ENCODE measurements at places on chromosomes 7 and 10.

GRCh38 chr7:637826-638225 lies 88.7 kb upstream of the DNAAF5 start:
- no peak for DNase-seq

GRCh38 chr10:12633776-12634620 lies 284.7 kb downstream of the CAMK1D start:
- DNase-seq = no peak

- no peak for DNase-seq
Observed at GRCh38 chr7:37557571-37558209, 109.0 kb upstream of the ELMO1 start.

DNA sequence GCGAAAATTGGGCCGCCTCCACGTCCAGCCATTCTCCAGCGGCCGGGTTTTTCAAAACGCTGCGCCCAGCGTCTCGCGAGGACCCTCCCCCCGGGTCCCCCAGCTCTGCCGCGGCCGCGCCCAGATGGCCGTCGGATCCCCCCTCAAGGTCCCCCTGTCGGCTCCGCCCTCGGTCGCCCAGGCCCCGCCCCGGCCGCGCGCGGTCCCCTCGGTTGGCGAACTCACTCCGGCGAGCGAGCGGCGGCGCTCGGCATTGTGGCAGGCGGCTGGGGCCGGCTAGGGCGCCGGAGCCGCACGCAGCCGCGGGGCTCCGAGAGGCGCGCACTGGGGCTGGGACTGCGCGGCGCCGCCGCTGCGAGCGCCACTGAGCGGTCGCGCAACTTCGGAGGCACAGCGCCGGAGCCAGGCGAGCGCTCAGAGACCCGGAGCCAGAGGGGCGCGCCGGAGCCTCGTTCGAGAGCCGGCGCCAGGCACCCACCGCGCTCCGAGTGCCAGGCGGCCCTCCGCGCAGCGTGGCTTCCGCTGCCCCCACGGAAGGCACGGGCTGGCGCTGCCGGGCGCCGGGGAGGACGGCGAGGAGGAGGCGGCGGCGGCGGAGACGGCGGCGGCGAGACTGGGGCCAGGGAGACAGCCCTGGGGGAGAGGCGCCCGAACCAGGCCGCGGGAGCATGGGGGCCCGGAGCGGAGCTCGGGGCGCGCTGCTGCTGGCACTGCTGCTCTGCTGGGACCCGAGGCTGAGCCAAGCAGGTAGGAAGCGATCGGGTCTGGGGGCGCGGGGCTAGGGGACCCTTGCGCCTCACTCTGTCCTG lies at the start of gene UNC5B:
TSS of gene UNC5B (plus strand) at position 253 of the 809 bp plus-strand sequence. CDS start at position 669, 416 bp downstream.
- DNase-seq = peak; percentile 91

DNA sequence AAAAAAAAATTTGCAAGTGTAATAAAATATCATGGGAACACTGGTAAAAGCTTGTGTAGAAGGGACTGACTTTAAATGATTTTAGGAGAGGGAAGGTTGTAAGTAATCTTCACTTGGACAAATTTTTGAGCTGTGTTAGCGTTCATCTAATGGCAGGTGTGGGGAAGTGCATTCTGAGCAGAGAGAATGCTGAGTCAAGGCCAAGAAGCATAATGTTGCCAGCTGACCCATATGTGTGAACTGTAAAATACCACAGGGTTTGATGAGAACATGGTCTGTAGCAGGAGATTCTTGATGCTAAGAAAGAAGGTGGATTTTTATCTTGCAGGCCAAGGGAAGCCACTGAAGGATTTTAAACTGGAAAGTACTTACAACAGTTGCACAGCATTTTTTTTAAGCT lies 98.2 kb upstream of the ZNF32 start:
- DNase-seq = no peak

DNA sequence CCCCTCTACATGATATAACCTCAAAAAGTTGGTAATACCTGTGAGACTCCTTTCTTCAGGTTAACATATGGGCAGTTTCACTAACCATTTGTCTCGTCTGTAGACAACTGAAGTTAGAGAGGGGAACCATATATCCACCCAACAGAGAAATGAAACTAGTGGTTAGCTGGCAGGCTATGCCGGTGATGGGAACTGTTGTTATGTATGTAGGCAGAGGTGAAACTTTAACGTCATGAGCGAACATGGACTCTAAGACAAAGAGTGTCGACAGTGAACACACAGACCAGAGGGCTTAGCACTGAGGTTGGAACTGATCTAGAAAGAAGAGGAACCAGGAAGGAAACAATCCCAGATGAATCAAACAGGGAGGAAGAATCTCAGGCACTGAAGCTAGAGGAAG lies 112.4 kb downstream of the ELMO1 start:
- no peak for DNase-seq

- no peak for DNase-seq
Observed at GRCh38 chr10:12608761-12609160, 259.4 kb downstream of the CAMK1D start.

DNA sequence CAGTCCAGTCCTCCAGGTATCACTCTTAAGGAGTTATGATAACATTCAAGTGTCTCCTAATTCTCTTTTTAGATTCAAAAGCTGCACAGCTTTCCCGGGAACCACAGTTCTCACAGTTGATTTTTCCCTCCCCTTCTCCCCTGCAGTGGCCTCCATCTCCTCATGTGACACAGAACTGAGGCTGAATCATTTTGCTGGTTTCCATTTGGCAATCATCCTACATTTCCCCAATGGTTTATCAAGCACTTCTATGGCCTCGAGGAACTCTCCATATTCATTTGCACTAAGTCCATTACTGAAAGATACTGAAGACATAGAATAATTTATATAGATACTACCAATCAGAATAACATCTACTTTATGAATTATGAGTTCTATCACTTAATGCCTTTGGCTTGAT lies 484.9 kb downstream of the GPAM start:
- DNase-seq = no peak

- DNase-seq = no peak
Observed at GRCh38 chr7:1787681-1788235, 117.7 kb downstream of the ELFN1 start.

DNA sequence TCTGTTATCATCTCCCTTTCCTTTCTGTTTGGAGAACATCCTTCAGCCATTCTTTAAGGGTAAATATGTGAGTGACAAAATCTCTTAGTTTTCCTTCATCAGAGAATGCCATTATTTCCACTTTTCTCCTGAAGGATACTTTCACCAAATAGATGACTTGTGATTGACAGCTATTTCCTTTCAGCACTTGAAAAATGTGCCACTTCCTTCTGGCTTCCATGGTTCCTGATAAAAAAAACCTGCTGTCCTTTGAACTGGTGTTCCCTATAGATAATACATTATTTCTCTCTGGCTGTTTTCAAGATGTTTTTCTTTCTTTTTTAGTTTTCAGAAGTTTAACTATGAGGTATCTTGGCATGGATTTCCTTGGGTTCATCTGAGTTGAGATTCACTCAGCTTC lies 79.7 kb downstream of the TBXAS1 start:
- DNase-seq = no peak

GRCh38 chr10:106284802-106285587 lies 879.5 kb downstream of the SORCS1 start:
- no peak for DNase-seq

GRCh38 chr7:158689488-158689887 lies 15.1 kb downstream of the NCAPG2 start:
- DNase-seq = no peak

DNA sequence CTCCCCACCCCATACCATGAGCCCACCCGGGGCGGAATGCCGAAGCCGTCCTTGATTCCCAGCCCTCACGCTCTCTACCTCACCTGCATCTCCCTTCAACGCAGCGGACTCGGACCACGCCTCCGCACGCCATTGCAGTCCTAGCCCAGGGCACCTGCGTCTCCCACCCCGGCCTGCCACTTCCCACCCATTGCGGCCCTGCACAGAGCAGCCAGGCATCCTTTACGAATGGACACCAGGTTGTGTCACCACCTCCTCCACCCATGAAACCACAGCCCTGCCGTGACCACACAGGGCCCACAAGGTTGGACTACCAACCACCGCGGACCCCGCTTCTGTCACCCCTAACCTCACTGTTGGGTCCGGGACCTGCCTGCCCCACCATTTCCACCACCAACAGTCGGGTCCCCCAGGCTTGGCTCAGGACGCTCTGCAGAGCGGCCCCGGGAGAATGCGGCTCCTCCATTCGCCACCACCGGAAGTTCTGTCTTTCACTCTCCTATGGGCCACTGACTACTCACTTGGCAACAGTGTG lies 232.5 kb downstream of the MAD1L1 start:
- no peak for DNase-seq

- no peak for DNase-seq
Observed at GRCh38 chr10:125871338-125871737, 9.8 kb downstream of the DHX32 start.

- DNase-seq = no peak
Observed at GRCh38 chr7:47407821-47408674, 173.9 kb downstream of the TNS3 start.

DNA sequence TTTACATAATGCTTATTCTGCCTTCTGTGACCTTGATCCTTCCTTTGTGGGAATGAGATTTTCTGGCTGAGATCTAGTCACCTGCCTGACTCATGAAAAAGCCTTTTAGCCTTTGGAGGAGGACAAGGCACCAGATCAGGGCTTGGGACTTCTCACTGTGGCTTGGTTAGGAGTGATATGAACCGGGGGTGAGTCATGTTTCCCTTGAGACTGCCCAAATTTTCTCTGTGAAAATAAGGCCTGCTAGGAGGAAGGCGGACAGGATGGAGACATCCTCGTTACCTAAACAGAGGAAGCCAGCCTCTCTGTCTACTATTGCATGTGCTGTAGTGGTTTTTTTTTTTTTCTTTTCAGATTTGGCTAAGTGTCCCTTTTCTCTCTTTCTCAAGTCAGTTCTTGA lies 57.8 kb downstream of the EVX1 start:
- no peak for DNase-seq

DNA sequence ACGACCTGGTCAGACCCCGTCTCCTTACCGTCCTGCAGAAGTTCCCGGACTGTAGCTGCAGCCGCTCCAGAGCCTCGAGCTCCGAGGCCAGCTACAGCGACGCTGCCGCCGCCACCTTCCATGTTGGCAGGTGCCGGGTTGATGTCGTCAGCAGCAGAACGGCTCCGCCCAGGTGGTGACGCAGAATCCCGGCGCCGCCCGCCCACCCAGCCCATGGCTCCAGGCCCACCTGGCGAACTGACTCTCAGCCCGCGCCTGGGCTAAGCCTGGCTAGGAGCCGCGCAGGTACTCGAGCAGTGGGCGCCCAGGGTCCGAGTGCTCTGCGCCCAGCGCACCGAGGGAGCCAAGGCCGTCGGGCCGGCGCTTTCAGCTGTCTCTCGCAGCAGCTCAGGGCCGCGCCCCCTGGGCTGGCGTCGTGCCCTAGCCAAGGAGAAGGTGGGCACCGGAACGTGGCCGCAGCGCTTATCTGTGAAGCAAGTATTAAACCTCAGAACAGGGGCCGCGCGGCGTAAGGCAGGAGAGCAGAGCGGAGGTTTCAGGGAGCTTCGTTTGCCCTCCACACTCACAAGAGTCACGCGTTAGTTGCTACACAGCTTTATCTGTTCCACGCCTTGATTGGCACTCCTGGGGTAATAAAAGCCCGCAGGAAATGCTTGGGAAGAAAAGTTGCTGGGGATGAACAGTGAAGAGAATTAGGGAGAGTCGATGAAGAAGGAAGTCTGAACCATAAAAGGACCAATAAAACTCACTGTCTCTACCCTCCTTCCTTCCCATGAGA lies at the start of the genes COG5 and DUS4L:
TSS of gene COG5 (minus strand) at position 146 of the 778 bp plus-strand sequence. CDS start at position 122, 24 bp downstream.
TSS of gene DUS4L (plus strand) at position 197 of the 778 bp plus-strand sequence. CDS start 3,100 bp downstream, outside the sequence.
- DNase-seq = peak; percentile 86

DNA sequence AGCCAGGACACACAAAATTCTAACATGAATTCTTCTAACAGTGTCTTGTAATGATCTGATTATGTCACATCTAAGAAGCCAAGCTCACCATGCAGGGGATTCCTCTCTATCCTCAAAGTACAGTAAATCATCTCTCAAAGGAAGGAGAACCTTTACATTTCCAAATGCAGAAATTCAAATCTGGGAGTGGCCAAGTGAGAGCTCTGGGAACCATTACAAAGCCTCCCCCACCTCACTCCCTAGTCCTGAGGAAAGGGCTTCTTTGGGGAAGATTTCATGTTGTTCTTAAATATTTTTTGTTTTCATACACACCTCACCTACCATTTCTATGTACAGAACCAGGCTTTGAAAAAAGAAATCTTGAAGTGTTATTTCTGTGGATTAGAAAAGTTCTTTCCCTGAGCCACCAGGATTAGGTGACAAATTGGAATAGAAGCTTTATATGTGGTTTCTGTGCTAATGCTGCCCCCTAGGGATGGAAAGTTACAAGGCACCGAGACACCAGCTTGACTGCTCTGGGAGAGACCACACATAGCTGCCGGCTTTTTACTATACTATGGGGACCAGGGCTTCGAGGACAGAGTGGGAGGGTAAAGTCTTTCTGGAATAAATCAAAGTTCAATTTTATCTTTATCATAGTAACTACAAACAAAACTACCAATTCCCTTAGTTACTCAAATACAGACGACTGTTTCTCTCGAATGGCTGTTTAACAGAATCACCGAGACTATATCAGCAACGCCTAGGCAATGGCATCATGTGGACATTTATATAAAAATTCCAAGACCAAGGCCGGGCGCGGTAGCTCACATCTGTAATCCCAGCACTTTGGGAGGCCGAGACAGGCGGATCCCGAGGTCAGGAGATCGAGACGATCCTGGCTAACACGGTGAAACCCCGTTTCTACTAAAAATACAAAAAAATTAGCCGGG lies 116.1 kb downstream of the RNF216 start:
- DNase-seq = peak; percentile 86

DNA sequence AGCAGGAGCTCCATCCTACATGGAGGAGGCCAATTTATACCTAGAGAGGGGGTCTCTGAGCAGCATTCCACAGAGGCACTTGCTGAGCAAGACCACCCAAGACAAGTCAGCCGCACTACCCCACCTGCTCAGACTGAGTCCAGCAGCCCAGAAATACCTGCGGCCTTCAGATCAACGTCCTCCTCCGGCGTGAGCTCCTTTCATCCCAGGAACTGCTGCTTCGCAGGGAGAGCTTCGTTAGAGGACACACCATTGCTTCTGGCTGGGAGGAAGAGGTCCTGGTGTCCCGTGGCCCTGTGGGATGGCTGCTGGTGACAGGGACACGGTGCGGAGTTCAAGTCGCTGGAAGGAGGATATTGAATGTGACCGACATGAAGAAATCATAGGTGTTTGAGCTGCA lies 216.9 kb upstream of the PPP2R2D start:
- no peak for DNase-seq

DNA sequence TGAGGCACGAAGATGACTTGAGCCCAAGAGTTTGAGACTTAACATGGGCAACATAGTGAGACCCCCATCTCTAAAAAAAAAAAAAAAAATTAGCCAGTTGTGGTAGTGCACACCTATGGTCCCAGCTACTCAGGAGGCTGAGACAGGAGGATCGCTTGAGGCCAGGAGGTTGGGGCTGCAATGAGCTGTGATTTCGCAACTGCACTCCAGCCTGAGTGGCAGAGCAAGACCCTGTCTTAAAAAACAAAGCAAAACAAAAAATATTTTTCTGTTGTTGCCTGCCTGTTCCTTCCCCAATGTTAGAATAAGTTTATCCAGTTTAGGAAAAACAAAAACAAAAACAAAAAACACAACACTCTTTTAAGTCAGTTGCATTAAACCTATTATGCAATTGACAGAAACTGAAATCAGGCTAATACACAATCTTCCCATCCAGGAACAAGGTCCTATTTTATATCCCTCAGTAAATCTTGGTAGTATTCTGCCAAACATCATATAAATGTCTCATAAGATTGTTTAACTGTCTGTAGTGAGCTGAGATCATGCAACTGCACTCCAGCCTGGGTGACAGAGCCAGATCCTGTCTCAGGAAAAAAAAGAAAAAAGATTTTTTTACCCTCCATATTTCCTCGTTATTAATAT lies 4.9 kb downstream of the PILRA start:
- no peak for DNase-seq

Measured in mucosa of gallbladder (tissue), 1 donor.